Activated T-helper 2 cell treated with anti-CD3 and anti-CD28 coated beads, Interferon-gamma antibody, Interleukin-2, Interleukin-4, amounts not matched to agents 10 μg/mL and 5 μg/mL and 100 μg/mL, durations not matched to agents 14 hours and 24 hours and 36 hours (primary cell): ENCODE measurements at places on chromosomes 4 and X. TPM values are rescaled to one million over a fixed set of nuclear protein-coding genes. Genes with fewer than 3 reads are reported as not detected.

Gene STK26
- 108 and 115 TPM in 2 replicates for total RNA-seq

Gene SSX2
- total RNA-seq, result not detected in 2 replicates

Gene RASGEF1B
- 0.39 and 0.55 TPM in 2 replicates for total RNA-seq

Gene USP51
- 2.6 and 2.9 TPM in 2 replicates for total RNA-seq

Gene MAGEB1
- not detected in 2 replicates for total RNA-seq

Gene LNX1
- total RNA-seq, result not detected in 2 replicates

Gene ADH1B
- total RNA-seq, result not detected in 2 replicates

Gene ERVMER34-1
- total RNA-seq, result not detected in 2 replicates

Gene MAP7D2
- 0.21 and 0.46 TPM in 2 replicates for total RNA-seq

Gene XK
- total RNA-seq, result 0.32 and 0.34 TPM in 2 replicates

Gene FATE1
- total RNA-seq, result not detected in 2 replicates

Gene SCML2
- total RNA-seq, result 2.8 and 3.6 TPM in 2 replicates

Gene LRCH2
- total RNA-seq, result not detected in 2 replicates

Gene NAT8L
- 3.5 and 3.6 TPM in 2 replicates for total RNA-seq

Gene BEX2
- 2.6 and 3.9 TPM in 2 replicates for total RNA-seq

Gene ADH4
- total RNA-seq, result not detected in 2 replicates

Gene ADGRA3
- total RNA-seq, result 41.0 and 41.4 TPM in 2 replicates

Gene ZAR1
- not detected in 2 replicates for total RNA-seq

Gene RNF212
- total RNA-seq, result 0.62 and 0.85 TPM in 2 replicates

Gene XPNPEP2
- 0.11 and 0.16 TPM in 2 replicates for total RNA-seq
